T-helper 17 cell (primary cell): ENCODE measurements at places on chromosomes 4 and X. TPM values are rescaled to one million over a fixed set of nuclear protein-coding genes. Genes with fewer than 3 reads are reported as not detected.

SUPT20HL1 gene
- not detected for total RNA-seq

EVC gene
- 3.4 TPM for total RNA-seq

CEP44 gene
- 21.4 TPM for total RNA-seq

IKBKG gene
- total RNA-seq: 35.9 TPM

XAGE1A gene
- total RNA-seq: not detected

TBX22 gene
- not detected for total RNA-seq

P2RY8 gene
- total RNA-seq: 131 TPM

GPR50 gene
- total RNA-seq: not detected

PLXNA3 gene
- total RNA-seq: 78.6 TPM

SH3D19 gene
- total RNA-seq: not detected

NDST3 gene
- total RNA-seq: not detected

CFAP47 gene
- not detected for total RNA-seq

CYP2U1 gene
- total RNA-seq: 2.8 TPM

KCND1 gene
- 3.2 TPM for total RNA-seq

IL2RG gene
- total RNA-seq: 347 TPM

BST1 gene
- total RNA-seq: 0.89 TPM

ATOH1 gene
- total RNA-seq: not detected

WAS gene
- 86.0 TPM for total RNA-seq

IL2 gene
- 0.76 TPM for total RNA-seq

XPNPEP2 gene
- total RNA-seq: 0.25 TPM

LANCL3 gene
- total RNA-seq: 3.9 TPM

DNAAF6 gene
- total RNA-seq: not detected

NWD2 gene
- total RNA-seq: not detected

GLUD2 gene
- 0.17 TPM for total RNA-seq

TEC gene
- 2.3 TPM for total RNA-seq

PAGE2B gene
- not detected for total RNA-seq

PLXNB3 gene
- total RNA-seq: 2.9 TPM

PAK3 gene
- total RNA-seq: 2.7 TPM

GPR173 gene
- total RNA-seq: not detected

CLDN2 gene
- total RNA-seq: not detected

MTTP gene
- total RNA-seq: not detected

CLNK gene
- total RNA-seq: 0.12 TPM

LDOC1 gene
- total RNA-seq: 17.5 TPM

EFHC2 gene
- 2.2 TPM for total RNA-seq

USP17L17 gene
- total RNA-seq: not detected

DUSP9 gene
- total RNA-seq: not detected

PDGFRA gene
- 0.63 TPM for total RNA-seq

HDAC6 gene
- total RNA-seq: 84.4 TPM
